T1000 (cell line): ENCODE measurements at places on chromosomes 2 and 18.

- no peak for DNase-seq
These were observed 3.9 kb upstream of the NPPC start for GRCh38 chr2:231929961-231930592.

DNA sequence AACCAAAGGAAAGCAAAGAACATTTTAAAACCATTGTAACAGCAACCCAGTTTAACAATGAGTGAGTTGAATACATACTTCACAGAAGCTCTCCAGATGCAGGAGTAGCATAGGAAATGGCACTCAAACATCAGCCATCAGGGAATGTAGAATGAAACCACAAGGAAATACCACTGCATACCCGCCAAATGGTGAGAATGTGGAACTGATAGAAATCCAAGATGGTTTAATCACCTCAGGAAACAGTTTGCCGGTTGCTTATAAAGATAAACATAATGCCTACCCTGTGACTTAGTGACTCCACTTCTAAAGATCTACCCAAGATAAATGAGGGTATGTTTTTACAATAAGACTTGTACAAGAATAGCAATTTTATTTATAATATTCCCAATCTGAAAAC lies 132.0 kb downstream of the GALNT1 start:
- DNase-seq, result no peak

GRCh38 chr2:36466135-36466534 lies 110.6 kb downstream of the CRIM1 start:
- no peak for DNase-seq

- no peak for DNase-seq
These were observed 1.8 kb downstream of the ENOSF1 start for GRCh38 chr18:710418-711300.

GRCh38 chr2:58357521-58357920 lies 116.4 kb upstream of the FANCL start:
- no peak for DNase-seq

GRCh38 chr2:15359716-15360531 lies 201.2 kb downstream of the NBAS start:
- DNase-seq, result peak; percentile 5

- DNase-seq, result peak; percentile 7
These were observed 888.8 kb downstream of the CNTNAP5 start for GRCh38 chr2:124913868-124914267.

- DNase-seq, result no peak
These were observed 644 bp downstream of the ONECUT2 start for GRCh38 chr18:57435846-57436190.

GRCh38 chr2:71130905-71131244 lies 441 bp downstream of the MPHOSPH10 start:
- no peak for DNase-seq

- no peak for DNase-seq
These were observed 36.1 kb downstream of the HDLBP start for GRCh38 chr2:241279413-241279812.

- DNase-seq, result no peak
These were observed 266.9 kb upstream of the GULP1 start for GRCh38 chr2:188024811-188025210.

GRCh38 chr2:144372410-144373080 lies 147.4 kb downstream of the ZEB2 start:
- no peak for DNase-seq

GRCh38 chr18:48825101-48825745 lies 125.5 kb downstream of the SMAD7 start:
- DNase-seq, result no peak

- no peak for DNase-seq
These were observed at the start of gene DCTN1 for GRCh38 chr2:74379851-74380789. Gene DCTN1, minus strand, starts transcription at chr2:74380311. Its CDS starts 274 bp downstream, at chr2:74380037.

DNA sequence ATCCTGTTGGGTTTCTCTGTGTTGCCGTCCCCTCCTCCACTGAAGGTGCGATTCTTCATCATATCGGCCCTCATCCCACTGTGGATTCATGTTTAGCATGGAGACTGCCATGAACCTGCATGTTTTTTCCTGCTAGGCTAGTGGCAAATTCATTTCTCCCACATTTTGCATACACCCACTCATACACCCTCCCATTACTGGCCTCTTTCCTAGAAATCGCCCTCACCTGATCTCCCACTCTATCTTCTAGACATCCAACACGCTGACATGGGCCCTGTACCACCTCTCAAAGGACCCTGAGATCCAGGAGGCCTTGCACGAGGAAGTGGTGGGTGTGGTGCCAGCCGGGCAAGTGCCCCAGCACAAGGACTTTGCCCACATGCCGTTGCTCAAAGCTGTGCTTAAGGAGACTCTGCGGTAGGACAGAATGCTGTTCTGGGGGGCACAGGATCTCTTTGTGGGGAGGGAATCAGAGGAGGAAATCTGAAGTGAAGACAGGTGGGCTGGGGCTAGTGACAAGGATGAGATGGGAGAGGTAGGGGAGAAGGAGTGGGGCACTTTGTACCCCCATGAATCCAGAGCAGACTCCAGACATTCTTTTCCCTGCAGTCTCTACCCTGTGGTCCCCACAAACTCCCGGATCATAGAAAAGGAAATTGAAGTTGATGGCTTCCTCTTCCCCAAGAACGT lies 17.7 kb downstream of the PRKAG3 start:
- DNase-seq, result no peak

- no peak for DNase-seq
These were observed 191.7 kb downstream of the CD226 start for GRCh38 chr18:69755856-69756496.

- DNase-seq, result no peak
These were observed 69.7 kb upstream of the PXDN start for GRCh38 chr2:1814061-1814460.

- DNase-seq, result no peak
These were observed 1950.2 kb upstream of the LRRTM1 start for GRCh38 chr2:82254728-82255127.

- no peak for DNase-seq
These were observed 37.4 kb downstream of the SCTR start for GRCh38 chr2:119486886-119487285.

DNA sequence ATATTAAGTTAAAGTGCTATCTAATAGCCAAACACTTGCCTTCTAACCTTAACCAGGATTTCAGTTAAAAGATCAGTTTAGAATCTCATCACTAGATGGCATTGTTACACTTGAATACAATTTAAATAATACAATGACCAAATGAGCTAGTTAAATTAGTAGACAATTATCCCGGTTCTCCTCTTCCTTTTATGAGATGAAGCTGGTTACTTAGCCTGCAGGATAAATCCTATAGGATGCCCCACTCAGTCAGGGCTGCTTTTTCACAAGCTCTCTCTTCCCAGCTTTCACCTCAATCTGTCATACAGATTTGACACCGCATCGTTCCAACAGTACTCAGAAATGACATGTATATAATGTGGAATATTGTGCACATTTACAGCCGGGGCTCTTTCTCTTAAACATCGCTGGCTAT lies 678.8 kb downstream of the KCNJ3 start:
- DNase-seq, result no peak

- no peak for DNase-seq
These were observed 167.8 kb downstream of the PMAIP1 start for GRCh38 chr18:60067426-60068210.

- DNase-seq, result no peak
These were observed 210.2 kb downstream of the NCK2 start for GRCh38 chr2:105954891-105955290.

DNA sequence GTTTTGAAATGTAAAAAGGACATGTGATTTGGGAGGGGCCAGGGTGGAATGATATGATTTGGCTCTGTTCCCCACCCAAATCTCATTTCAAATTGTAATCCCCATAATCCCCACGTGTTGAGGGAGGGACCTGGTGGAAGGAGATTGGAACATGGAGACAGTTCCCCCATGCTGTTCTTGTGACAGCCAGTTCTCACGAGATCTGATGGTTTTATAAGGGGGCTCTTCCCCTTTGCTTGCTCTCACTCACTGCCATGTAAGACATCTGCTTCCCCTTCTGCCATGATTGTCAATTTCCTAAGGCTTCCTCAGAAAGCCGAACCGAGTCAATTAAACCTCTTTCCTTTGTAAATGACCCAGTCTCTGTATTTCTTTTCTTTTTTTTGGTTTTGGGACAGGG lies 39.2 kb downstream of the FECH start:
- no peak for DNase-seq

DNA sequence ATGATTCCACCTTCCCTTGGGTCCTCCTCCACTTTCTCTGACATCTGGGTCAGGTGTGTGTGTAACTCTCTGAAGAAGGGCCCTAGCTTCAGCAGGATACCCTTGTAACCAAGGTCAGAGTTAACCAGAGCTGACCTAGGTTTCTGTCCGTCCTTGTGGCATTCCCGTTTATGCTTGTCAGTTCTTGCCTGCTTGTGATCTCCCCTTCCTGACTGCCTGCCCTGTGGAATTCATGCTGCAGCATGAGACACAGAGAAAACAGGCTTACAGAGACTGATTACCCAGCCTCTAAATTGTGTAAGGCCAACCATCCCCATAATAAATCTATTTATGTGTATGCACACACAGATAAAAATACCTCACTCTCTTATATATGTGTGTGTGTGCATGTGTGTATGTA lies 22.8 kb downstream of the NXPH2 start:
- DNase-seq, result no peak

- no peak for DNase-seq
These were observed 236.0 kb upstream of the SPHKAP start for GRCh38 chr2:228417526-228417925.

GRCh38 chr18:6649421-6650126 lies 79.9 kb upstream of the ARHGAP28 start:
- no peak for DNase-seq

DNA sequence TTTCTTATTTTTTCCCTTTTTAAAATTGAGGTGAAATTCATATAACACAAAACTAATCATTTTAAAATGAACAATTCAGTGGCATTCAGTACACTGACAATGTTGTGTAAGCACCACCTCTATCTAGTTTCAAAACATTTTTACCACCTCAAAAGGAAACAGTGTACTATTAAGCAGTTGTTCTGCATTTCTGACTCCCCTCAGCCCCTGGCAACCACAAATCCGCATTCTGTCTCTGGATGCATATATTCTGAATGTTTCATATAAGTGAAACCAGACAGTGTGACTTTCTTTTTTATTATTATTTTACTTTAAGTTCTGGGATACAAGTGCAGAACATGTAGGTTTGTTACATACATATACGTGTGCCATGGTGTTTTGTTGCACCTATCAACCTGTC lies 19.2 kb upstream of the TANK start:
- DNase-seq, result no peak

DNA sequence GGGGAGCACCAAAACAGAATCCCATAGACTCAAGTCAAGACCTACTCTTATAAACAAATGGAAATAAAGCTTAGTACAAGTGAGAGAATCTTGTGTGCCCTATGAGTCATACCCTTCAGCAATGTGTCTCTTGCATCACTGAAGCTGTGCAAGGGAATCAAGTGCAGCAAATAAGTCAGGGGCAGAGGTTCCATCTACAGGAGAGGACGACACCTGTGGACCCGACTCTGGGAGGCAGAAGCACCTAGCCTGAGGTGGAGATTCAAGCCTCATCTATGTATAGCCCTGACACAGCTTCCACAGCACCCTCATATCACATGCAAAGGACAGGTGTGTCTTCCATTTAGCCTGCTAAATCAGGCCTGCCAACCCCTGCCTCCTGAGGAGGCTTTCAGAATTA lies 298.2 kb downstream of the CNTNAP5 start:
- no peak for DNase-seq
